Tongue (tissue), 3 donors: ENCODE measurements at places on chromosomes 5 and 9. TPM values are rescaled to one million over a fixed set of nuclear protein-coding genes. Genes with fewer than 3 reads are reported as not detected.

Gene INSL4
- total RNA-seq: not detected

Gene GABRB2
- 0.10 TPM for total RNA-seq

GRCh38 chr5:62184444-62184843 is 121.6 kb upstream of the KIF2A start:
- DNase-seq: no peak

DNA sequence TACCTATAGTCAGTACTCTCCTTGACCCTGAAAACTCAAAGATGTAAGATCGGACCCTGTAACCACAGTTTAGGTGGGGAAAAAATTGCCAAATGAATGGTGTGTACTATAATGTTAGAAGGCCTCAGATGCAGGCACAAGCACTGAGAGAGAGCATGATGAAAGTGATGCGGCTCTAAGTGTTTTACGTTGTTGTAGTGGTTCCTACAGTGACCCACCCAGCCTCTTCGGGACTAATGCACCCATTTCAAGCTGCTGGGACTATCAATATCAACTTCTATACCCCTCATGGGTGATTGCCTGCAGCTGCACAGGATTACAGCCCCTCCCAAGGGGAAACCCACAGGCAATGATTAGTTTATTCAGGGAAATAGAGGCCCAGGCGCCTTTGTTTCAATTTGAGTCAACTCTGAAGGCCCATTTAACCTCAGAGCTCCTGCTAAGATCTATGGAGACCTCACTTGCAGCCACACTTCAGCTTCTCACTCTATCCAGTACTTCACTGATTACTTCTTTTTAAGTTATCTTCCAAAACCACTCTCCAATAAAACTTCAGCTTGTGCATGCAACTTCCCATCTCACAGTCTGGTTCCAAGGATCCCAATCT is 340.7 kb downstream of the NR2F1-AS1 start:
- DNase-seq: no peak

DNA sequence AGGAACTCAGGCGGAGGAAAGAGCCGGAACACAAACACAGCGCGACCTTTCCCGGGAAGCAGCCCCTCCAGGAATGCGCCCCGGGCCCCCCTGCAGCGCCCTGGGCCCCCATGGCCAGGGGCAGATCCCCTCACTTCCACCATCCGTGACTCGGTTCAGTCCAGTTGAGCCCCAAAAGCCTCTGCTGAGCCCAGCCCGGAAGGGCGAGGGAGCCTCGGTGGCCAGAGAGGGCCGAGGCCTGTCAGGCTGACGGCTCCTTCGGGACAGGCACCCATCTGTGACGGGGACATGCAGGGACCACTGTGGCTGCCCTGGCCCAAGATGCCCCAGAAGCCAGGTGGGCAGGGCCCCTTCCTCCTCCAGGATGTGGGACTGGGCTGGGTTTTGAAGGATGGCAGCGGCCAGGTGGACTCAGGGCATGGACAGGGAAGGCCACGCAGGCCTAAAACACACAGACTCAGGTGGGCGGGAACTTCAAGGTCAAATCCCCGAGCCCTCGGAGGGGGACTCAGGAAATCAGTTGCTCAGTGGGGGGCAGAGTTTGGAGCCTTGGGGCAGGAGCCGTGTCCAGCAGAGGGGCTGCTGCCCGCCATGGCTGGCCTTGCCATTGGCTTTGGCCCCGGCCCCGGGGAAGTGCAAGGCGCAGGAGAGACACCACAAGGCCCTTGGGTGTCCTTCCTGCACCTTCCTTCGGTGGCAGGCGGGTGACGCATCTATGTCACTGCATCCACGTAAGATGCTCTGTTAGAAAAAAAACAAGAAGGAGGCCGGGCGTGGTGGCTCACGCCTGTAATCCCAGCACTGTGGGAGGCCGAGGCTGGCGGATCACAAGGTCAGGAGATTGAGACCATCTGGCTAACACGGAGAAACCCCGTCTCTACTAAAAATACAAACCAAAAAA is 29.7 kb upstream of the ABO start:
- DNase-seq: no peak
